ENCODE measurements at places on chromosomes 3 and 15.

- no peak for DNase-seq
These were observed 90.1 kb upstream of the RGMA start for GRCh38 chr15:93179072-93179471.

- DNase-seq = no peak
These were observed 5.6 kb downstream of the WDR82 start for GRCh38 chr3:52272831-52273230.

DNA sequence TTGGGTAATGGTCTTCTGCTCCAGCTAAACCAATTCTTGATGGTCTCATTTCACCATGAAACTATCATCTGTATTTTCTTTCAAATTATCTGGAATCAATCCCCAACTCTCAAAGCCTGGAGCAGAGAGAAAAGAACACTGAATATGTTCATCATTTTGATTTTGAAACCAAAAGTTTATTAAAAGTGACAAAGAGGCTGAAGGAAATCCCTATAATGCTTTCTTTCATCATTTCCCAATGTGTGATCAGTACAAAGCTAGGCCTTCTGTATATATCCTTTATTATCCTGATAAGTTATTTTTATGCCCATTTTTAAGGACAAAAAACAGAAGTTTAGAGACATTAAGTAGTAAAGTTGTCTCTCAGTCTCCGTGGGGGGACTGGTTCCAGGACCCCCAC lies 50.1 kb upstream of the MBNL1 start:
- no peak for DNase-seq

GRCh38 chr15:41966920-41967465 lies 5.4 kb downstream of the EHD4 start:
- DNase-seq = no peak

DNA sequence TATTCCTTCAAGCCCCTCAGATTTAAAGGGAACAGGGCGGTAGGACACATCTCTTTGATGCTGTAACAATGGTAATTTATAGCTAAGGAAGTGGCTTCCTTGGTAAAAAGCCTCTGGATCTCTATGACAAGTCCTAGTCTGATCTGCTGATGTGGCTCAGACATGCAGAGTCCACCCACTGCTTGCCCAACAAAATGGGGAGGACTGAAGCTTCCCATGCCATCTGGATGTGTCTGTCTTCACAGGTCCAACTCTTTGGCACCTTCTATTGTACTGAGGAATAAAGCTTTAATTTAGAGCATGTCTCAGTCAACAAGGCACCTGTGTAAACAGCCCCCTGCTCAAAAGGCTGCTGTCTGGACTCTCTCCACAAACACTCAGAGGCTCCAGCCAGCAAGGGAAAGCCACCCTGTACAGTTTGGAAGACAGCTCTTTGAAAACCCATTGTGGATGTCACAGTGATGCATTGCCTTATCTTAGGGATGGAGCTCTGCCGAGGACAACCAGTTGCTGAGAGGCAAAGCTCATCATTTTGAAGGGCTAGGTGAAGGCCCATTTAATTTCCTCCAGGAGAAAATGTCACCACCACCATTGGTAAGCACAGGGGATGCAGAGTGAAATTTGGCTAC lies 348.6 kb upstream of the GRM7 start:
- DNase-seq = no peak

GRCh38 chr3:11625376-11626083 lies 18.2 kb downstream of the VGLL4 start:
- DNase-seq = no peak

GRCh38 chr3:146159037-146159436 lies 1.9 kb downstream of the PLOD2 start:
- DNase-seq = no peak
